ENCODE measurements at places on chromosomes 2 and 18.
A peak's percentile ranks its signal among the peaks of the same experiment; 100 is the strongest.

- no peak for DNase-seq
Observed at GRCh38 chr2:117832905-117833613, 18.6 kb downstream of the DDX18 start.

- no peak for DNase-seq
Observed at GRCh38 chr2:101961338-101962191, 30.2 kb upstream of the IL1R2 start.

- no peak for DNase-seq
Observed at GRCh38 chr2:237181844-237182243, 96.2 kb downstream of the COPS8 start.

DNA sequence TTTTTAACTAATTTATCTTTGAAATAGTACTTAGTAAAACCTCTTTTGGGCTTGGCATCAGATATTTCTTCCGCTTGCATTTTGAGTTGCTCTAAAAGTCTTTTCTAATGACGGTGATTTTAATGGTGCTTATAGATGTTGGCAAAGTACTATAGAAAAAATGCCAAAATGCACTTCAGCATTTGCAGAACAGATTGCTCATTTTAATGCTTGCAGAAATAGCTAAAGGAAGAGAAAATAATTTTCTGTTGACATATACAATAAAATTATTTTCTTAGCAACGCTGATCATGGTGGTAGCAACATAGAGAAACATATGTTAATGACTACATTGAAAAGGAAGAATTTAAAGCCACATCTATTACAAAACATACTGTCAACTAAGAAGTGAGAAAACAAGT lies 170.7 kb downstream of the STK39 start:
- DNase-seq: no peak

DNA sequence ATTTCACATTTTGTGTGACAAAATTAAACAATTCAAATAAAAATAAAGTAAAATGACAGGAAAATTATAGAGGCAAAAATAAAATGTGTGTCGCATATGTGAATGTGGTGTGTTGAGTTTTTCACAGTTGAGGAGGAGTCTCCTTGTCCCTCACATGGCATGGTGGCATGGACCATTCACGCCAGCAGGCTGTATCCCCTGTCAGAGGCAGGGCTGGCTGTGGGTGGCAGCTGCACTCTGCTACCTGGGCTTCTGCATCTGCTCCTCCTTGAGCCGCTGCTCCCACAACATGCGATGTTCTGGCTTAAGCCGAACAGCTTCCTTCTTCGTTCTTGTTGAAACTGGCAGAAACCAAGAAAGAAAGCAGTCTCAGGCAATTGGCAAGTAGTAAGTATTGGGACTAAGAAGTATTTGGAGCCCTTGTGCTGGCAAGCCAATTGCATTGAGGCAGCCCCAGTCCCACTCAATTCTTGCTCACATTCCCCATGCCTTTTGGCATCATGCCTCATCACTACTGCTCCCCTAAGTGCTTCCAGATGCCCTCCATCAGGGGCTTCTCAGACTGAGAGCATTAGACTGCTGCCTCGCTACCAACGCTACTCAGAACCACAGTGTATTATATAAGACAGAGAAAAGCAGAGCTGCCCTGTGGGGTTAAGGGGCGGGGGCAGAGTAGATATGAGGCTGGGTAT lies 177.9 kb upstream of the NABP1 start:
- no peak for DNase-seq

DNA sequence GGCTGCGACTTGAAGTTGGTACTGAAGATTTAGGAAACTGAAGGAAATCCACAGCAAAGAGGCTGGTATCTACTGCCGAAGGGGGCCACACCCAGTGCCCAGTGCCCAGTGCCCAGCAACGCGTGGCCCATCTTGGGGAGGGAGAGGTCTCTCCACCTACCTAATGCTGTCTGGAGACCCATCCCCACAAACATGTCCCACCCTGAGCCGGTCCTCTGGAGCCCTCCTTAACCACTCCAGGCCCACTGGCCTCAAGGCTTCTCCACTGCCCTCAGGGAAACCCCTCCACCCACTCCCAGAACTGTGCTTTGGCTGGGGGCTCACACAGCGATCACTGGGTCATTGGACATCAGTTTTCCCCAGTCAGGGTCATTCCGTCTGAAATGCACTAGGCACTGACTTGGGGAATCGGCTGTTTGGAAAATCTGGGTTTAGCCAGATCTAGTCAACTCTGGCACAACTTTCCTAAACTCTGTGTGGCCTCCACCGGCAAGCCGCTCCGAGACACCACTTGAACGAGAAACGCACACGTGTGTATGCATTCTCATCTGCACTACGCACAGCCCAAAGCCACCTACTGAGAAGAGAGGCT lies 20.1 kb downstream of the GPR55 start:
- no peak for DNase-seq

GRCh38 chr2:107932488-107932887 lies 53.8 kb upstream of the SLC5A7 start:
- no peak for DNase-seq

DNA sequence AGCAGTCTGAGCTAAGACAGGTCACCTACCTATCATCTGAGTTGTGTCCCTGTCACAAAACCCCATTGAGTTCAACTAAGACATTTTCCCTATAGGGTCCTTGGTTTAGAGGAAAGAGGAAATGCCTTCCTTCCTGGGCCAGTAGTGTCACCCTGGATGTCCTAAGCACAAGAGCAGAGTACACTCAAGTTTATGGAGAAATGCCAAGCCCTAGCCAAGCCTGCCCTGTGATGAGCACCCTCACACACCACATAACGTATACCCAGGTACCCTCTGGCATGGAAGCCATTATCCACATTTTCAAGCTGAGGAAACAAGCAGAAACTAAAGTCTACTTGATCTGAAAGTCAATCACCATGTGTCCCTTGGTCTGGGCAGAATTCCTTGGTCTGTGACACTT lies 37.3 kb downstream of the SUCLG1 start:
- no peak for DNase-seq

- DNase-seq: no peak
Observed at GRCh38 chr18:13427354-13427753, 208.8 kb downstream of the LDLRAD4 start.

- no peak for DNase-seq
Observed at GRCh38 chr2:131094463-131095281, 1.4 kb upstream of the FAM168B start.

DNA sequence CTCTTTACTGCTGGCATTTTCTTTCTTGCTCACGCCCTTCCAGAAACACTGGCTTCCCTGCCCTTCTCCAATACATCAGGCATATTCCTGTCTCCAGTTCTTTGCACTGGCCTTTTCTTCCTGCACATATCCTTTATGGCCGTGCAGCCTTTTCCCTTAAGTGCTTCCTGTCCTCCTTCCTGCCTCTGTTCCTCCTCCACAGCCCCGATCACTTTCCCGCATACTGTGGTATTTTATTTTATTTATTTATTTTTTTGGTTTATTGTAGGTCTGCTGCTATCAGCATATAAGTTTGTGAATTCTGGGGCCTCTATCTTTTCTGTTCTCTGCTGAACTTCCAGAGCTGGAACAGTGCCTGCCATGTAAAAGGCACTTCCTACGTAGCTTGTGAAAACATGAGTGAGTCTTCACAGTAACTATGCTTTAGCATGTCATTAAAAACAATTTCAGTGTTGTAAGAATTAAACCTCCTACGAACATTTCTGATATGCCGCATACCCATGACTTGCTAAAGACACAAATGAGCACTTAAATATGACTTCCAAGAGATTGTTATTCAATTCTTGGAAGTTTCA lies 289.1 kb downstream of the TRIB2 start:
- peak; percentile 62 for DNase-seq

DNA sequence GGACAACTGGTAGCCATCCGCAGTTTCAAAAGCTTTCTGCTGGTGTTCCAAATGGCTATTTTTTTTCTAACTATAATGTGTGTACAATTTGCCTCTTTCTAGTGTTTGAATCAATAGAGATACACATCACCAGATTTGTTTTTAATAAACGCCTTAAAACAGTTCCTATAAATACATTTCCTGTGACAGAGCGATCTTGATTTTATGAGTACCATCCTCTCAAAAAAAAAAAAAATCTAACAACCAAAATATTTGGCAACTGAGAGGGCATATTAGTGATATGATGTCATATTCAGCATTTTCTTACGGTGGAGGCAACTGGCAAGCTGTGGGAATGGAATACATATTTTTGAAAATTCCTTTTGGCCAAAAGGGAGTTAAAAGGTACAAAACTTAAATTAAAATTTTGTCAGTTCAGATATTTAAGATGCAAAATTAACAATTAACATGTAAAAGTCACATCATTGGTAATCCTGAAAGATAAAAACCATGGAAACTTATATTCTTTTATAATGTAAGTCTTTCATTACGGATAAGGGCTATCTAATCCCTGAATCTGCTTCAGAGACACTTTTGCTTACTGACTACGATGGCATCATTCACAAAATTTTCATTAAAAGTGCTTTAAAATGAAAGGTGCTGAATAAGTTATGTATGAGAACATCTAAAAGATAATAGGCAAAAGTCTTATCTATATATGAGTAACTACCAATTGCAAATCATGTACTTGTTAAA lies 268.4 kb downstream of the TCF4 start:
- no peak for DNase-seq

DNA sequence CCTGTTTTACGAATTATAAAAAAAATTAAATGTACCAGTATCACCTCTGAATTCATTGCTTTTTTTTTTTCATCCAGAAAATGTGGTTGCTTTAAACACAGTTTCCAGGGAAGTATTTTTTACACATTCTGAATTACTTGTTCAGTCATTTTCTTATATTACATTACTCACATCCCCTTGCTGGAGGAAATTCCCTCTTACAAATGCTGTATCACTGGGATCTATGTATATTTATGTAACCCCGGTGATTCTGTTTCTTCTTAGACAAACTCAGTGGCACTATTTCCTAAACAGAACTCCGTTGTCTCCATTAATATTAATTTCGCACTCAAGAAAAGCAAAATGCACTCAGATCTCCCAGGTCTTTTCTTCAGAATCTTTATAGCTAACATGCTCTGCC lies 1078.5 kb upstream of the ZEB2 start:
- DNase-seq: no peak

DNA sequence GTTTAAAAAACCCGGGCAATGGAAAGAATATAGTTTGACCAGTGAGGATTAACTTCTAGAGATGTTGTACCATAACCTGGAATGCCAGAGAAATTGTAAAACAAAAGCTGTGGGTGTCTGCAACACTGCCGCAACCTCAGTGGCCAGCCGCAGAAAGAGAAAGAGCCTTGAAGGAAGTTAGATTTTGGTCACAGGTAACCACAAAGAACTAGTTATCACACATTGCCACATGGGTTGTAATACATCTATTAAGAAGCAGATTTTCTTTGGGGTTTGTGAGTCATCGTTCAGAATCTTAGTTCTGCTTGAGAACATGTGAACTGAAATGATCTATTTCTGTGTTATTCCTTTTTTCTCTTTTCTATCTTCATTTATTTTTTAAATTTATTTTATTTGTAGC lies 222.9 kb upstream of the AGAP1 start:
- DNase-seq: no peak

DNA sequence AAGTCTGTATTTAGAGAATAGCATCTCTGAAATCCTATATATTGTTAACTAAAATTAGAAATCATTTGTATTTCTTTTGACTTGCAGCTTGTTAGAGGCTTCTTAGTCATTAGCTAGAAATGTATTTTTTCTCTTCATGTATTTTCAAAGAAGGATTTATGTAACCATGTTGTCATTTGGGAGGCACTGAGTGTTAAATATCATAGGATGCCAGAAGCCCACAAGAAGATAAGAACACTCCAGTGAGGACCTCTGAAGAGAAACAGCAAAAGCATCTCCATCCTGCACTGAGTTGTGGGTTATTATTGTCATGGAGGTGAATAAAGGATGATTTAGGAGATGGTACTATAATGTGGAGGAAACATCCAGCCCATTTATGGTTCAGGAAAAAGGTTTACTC lies 93.5 kb downstream of the UBE2E3 start:
- DNase-seq: no peak

GRCh38 chr2:219522111-219523030 lies 8.1 kb downstream of the ASIC4 start:
- DNase-seq: no peak

GRCh38 chr2:238380336-238380735 lies 46.4 kb upstream of the ASB1 start:
- DNase-seq: no peak

GRCh38 chr2:50943791-50944190 lies 88.1 kb downstream of the NRXN1 start:
- DNase-seq: no peak

- no peak for DNase-seq
Observed at GRCh38 chr2:24363301-24363700, 3.0 kb upstream of the ITSN2 start.

- DNase-seq: no peak
Observed at GRCh38 chr2:85178980-85179411, 45.8 kb downstream of the TCF7L1 start.

DNA sequence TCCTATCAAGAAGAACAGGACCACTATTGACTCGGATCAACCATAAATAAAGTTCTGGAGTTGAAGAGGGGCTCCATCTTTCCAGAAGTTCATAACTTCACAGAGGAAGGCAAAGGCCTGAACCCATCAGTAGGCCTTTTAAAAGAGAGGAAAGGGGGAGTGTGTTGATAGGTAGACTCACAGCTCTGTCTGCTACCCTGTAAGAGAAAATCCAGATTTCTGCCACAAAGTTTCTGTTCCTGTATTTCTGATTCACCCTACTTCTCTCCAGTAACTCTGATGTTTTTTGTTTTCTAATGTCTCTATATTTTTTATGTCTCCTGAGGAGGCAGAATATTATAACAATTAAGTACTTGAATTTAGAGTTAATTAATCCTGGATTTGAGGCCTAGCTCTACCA lies 564.0 kb downstream of the TNS1 start:
- no peak for DNase-seq

DNA sequence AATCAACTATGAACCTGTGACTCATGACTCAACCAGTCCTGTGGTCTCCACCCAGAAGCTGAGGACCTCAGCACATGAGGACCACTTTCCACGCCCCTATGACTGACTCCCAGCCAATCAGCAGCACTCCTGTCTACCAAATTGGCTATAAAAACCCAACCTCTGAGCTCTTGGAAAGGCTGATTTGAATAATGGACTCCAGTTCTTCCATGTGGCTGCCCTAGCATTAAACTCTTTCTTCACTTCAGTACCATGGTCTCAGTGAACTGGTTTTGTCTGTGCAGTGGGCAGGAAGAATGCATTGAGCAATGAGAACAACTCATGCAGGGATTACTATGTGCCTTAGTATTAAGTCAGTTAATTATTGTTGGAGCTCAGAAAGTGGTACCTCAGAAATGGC lies 78.3 kb downstream of the CMPK2 start:
- no peak for DNase-seq

DNA sequence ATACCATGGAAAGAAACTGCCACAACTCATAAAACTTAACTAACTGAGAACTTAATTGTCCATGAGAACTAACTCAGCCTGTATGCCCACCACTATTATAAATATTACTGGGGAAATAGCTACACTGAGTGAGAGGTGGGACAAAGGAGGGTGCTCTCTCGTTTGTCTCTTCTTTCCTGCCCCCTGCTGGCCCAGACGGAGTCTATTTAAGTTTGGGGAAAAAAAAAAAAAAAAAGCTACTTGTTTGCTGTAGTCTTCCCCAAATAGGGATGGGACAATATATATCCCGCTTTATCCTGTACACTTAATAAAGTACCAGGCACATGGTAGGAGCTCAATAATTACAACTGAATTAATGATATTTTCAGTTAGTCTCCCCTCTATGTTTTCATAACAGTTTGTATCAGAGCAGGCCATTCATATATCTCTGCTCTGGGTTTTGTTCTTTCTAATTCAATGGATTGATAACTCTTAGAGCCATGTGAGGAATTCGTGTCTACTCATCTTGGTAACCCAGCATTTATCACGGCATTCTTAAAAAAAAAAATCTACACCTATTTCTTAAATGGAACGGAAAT lies 647.6 kb upstream of the PKDCC start:
- no peak for DNase-seq

All from SHP77 treated with DMSO at 0.1 percent for 48 hours (cell line).